ENCODE measurements at places on chromosomes 16 and 17.

DNA sequence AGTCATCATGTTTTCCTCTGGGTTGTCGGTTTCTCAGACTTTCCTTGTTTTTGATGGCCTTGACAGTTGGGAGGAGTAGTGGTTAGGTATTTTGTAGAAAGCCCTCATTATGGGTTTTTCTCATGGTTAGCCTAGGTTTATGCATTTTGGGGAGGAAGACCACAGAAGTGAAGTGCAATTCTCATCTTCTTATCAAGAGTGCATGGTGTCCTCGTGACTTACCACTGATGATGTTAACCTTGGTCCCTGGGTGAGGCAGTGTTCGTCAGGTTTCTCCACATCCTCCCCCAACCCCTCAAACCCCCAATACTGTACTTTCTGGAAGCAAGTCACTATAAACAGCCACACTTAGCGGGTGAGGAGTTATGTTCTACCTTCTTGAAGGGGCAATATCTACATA, 42.3 kb downstream of the BPTF start:
- no peak for DNase-seq

DNA sequence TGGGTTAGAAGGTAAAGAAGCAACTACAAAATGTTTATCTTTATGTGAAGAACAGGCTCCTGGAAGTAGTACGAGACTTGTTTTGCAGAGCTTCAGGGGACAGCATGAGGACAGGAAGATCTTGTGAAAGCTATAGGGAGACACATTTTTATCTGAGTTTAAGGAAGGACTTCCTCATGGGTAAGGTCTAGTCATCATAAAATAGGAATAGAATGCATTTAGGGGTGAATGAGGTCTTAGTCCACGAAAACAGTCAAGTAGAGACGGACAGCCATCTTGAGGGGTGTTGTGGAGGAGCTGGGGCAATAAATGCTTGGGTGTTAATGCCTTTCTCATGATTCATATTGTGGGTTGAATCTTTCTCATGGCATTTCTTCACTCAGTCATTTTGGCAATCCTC, 24.3 kb downstream of the KCNJ16 start:
- no peak for DNase-seq

GRCh38 chr16:64705443-64705842, 416.4 kb downstream of the CDH11 start:
- no peak for DNase-seq

GRCh38 chr16:58658796-58659211, 25.8 kb downstream of the SLC38A7 start:
- no peak for DNase-seq

GRCh38 chr16:9105189-9105588, 13.7 kb downstream of the HAPSTR1 start:
- no peak for DNase-seq

DNA sequence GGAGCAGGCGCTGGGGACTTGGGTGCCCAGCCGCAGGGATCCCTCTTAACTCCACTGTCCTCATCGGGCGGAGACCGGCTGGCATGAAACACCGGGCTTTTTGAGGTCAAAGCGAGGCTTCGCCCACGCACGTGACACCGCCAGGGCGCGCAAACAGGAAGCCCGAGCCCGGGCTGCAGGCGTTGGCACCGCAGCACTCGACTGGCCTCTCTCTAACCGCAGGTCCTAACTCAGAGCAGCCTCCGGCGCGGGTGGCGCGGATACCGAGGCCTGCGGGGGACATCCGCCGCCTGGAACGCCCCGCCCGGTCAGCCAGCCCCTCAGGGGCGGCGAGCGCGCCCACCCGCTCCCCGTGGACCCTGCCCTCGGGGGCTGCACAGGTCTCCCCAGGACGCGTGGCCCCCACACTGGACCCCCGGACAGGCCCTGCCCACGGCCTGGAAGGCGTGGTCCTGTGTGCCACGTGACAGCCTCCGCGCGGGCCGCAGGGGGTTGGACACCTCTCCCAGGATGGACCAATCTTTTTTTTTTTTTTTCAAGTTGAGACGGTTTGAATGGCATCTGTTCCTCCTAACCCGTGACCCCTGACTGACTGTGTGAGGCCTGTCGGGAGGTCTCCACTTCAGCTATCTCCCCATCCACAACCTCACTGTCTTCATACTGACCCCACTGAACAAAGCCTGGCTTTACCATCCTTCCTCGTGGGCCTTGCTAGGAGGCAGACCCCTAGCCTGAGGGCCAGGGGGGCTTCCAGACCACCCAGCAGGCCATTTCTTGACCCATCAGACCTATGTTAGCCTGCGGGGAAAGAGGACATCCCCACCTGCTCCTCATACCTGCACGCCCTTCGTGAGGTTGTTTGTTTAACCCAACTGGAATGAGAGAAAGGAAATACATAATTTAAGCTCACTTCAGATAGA, 8.4 kb upstream of the SLC47A2 start:
- DNase-seq, result no peak

DNA sequence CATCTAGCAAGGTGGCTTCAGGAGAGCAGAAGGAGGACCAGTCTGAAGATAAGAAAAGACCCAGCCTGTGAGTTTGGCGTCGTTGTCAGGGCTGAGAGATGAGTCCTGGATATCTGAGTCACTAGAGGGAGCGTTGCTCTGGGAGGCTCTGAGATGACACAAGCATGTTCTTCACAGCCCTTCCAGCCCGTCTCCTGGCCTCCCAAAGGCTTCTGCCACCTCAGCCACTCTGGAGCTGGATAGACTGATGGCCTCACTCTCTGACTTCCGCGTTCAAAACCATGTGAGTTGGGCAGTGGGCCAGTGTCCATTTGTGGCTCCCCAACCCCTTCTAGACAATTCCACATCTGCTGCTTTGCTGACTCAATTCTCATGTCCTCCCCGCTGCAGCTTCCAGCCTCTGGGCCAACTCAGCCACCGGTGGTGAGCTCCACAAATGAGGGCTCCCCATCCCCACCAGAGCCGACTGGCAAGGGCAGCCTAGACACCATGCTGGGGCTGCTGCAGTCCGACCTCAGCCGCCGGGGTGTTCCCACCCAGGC, 2.3 kb downstream of the TGFB1I1 start:
- no peak for DNase-seq

DNA sequence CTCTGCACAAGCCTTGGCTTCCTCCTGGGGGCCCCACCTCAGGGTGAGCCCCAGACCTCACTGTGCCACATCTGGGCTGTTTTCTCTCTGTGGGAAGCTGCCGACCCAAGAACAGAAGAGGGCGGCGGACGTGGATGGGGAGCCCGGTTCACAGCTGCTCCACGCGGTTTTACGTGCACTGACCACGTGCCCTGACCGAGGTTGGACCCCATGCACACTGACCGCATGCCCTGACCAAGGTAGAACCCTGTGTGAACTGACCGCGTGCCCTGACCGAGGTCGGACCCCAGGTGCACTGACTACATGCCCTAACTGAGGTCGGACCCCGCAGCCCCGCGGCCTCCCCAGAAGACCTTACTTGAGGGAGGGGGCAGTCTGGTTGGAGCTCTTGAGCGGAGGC, 19.6 kb downstream of the CEP131 start:
- DNase-seq, result no peak

DNA sequence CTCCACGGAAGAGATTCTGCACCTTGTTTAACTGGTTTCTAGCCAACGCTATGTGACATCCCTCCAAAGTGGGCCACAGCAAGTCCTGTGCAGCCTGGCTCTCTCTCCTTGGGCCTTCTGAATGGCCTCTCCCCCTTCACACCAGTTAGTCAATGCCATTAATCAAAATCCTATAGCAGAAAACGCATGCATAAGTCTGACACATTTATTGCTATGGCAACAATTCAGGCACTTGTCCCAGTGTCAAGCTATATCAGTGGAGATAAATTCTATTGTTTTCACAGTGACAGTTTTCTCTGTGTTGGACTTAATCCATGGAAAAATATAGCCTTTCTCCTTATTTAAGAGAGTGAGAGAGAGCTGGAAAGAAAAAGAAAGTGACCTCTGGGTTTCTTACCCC, 87.2 kb upstream of the TOX3 start:
- no peak for DNase-seq

DNA sequence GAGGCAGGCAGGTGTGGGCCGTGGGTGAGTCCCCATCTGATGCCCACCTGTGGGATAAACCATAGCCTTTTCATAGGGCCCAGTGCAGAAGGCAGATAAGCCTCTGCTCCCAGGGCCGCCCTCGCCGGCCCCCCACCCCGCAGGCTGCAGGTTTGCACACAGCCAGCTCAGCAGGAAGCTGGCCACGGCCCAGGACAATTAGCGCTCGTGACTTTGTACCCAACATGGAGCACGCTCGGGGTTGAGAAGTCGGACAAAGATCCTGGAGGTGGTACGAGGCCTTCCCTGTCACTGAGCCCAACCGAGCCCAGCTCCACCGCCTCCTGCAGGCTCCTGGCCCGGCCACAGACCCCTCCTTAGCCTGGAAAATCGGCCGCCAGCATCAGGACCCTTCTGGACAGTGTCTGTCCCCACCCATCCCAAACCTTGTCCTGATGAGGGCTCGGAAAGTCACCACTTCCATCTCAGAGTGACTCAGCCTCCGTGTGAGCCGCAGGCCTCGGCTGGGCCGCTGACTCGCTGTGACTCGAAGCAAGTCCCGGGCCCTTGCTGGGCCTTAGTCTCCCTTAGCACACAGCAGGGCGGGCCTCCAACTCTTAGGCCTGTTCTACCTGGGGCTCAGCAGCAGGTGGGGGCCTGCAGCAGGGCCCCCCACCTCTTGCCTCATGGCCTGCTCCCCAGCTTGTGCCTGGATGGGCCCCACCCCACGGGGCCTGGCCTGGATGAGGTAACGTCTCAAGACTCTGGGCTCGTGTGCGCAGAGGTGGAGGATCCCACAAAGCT, 22.7 kb downstream of the FAM83G start:
- DNase-seq, result no peak

DNA sequence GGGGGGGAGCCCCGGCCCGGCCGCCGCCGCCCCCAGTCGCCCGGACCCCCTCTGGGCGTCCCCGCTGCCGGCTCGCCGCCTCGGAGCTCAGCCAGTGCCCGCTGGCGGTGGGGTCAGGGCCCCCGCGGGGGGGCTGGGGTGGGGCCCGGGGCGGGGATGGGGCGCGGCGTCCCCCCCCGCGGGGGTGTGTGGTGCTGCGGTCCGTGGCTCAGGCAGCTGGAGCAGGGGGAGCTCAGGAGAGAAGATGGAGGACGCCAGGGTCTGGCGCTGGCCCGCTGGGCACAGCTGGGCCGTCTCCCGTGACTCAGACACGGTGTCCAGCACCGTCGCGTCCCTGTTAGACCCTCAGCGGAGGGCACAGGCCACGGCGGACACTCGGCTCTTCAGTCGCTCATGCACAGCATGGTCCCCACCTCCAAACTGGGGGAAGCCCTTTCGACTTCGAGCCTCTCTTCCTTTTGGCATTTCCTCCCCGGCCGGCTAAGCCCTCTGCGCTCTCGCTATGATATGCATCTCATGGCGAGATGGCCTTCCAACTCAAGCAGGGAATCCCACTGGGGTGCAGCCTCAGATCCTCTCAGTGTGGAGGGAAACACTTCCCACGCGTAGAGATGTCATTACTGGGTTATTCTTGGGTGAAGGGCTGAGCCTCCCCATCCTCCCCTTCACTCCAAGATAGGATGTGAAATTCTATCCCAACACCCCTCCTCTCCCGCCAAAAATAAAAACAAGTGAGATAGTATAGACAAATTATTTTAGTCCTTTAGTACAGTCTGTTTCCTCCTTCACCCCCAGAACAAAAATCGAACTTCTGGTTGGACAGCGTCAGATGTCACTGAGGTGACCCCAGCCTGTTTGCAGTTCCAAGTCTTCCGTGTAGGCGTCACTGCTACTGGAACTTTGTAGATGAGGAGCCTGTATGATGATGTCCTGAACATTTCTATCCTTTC, 522 bp upstream of the VEZF1 start:
- DNase-seq, result peak; percentile 93

GRCh38 chr17:6588165-6588564, 31.8 kb upstream of the PITPNM3 start:
- DNase-seq, result no peak

GRCh38 chr17:6465206-6466003, 21.1 kb downstream of the PIMREG start:
- DNase-seq, result no peak

DNA sequence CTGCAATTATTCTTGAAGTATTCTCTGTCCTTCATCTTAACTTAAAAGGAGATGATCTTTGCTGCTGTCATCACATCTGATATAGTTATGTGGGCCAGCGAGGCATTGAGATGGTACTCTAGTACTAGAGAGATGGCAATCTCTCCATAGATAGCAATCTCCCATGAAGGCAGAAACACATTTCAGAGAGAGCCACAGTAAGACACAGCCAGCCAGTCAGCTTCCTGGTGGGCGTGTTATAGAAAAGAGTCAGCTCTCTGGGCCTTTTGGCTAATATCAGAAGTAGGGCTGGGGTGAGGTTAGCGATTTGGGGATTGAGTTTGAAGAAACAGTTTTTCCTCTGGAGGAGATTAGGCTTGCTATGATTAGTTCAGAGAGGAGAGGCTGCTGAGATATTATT, 22.6 kb upstream of the EFCAB13 start:
- DNase-seq, result no peak

- DNase-seq, result no peak
Measured at GRCh38 chr17:30565073-30565935, 88.1 kb downstream of the GOSR1 start.

DNA sequence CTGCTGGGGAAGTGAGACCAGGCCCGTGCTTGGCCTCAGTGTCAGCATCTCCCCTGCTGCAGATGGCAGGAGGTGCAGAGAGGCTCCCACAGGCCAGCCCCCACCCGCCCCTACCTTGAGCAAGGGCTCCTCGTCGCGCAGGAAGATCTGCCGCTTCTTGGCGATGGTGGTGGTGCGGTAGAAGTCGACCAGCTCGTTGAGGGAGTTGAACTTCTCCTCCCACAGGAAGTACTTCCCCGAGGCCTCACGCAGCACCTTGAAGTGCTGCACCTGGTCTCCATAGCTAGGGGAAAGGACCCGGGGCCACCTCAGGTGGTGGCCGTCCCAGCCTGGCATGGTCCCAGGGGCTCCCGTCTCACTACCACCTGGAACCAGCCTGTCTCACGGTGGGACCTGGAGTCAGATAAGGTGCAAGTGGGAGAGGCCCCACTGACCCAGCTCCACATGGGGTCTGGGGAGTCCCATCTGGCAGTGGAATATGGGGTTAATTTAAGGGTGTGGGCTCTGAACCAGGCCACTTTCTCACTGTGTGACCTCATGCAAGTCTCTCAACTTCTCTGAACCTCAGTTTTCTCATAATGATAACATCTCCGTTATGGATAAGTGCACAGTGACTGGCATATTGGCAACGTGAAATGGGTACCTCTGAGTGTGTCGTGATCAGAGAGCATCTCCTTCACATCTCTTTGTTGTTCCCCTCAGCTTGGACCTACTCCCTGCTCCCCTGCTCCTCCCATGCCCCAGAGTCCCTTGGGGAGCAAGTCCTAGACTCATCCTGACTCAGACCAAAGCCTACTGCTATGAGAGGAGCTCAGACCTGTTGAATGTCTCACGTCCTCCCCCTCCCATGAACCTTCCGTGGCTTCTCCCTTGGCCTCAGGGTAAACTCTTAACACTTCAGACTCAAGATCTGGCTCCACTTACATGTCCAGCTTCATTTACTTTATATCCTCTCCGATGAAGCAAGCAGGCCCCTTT, 19.8 kb upstream of the FAM83G start:
- DNase-seq, result no peak

GRCh38 chr16:85195900-85196772, 83.9 kb upstream of the CIBAR2 start:
- DNase-seq, result no peak

All from esophagus muscularis mucosa (tissue), 4 donors.